Natural killer cell (primary cell): ENCODE measurements at places on chromosomes 2 and 18.

- DNase-seq: no peak
Observed at GRCh38 chr2:106108791-106109190, 85.3 kb downstream of the UXS1 start.

DNA sequence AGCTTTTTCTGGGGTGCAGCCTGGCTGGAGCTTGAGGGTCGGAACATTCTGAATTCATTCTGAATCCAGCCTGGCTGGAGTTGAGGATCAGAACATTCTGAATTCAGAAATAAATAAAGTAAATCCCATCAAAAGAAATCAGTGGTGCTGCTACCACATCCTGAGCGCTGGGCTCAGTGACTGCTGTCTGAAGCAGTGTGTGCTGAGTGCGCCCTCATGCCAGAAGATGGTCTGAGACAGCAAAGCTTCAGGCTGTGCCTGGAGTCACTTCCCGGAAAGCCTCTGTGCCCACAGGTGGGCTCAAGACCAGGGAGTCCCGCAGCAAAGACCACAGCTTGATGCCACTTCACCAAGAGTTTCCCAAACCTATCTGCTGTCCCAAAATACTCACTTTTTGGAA lies 187.9 kb downstream of the VAPA start:
- no peak for DNase-seq

DNA sequence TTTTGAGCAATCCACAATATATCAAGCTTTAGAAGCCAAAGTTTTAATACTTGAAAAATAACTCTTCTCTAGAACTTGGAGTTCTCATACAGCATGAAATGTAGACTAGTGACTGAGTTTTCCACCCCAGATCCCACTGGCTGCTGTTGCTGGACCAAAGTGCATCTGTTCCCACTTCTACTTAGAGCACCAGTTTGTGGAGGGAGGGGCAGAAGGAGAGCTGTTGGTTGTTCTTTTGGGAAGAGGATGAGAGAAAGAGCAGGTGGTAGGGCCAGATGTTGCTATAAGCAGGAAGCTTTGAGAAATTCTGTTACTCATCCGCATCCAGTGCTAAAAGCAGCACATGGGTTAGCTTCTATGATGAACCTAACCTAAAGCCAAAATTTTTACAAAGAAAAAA lies 59.0 kb downstream of the MBD2 start:
- no peak for DNase-seq

DNA sequence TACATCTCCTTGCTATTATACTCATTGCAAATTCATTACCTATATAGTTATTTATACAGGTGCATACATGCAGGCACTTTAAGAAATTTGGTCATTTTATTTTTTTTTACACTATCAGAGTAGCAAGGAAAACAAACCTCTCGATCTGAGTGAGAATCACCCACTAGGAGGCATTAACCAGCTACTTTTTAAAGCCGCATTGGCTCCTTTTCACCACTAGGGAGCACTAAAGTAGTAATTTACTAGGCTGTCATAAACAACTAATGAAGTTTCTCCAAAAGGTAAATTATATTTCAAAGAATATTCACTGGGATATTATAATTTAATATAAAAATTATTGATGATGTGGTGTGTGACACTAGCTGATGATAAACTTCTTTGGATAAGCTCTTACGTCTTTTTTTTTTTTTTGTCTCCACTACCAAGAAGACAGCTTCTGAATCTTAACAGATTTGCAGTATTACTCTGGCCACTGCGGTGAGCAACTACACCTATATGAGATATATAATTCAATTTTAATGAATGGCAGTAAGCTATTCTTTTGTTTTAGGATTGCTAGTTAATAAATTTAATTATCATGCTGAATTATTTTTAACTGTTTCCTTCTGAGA lies 101.9 kb downstream of the NOL4 start:
- no peak for DNase-seq

DNA sequence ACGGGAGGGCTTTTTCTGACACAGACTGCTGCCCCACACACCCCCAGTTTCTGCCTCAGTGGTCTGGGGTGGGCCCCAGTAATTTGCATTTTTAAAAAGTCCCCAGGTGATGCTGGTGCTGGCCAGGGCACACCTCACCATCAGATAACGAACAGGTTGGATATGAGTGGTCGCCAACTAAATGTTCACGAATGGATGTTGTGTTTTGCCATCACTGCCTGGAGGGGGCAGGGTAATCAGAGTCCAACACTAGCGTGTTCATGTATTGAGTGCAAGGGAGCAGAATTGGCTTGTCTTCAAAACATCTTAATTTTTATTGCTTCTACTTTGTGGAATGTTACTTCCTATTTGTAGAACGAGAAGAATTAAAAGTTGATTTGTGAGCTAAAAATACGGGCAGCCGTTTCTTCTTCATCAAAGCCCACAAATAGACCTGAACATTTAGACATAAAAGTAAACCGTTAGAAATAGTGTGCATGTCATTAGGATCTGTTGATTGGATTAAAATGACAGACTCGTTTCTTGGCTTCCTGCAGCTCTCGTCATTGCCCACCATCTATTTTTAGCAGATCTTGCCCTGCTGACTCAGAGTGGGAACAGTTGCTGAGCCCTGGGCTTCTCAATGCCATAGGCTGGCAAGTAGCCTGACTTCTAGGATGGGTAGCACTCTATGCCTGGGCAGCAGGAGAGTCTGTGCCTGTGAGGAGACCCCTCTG lies 45.2 kb downstream of the NCK2 start:
- DNase-seq: peak; percentile 30

GRCh38 chr2:143936538-143936847 lies 583.4 kb downstream of the ZEB2 start:
- no peak for DNase-seq

- no peak for DNase-seq
Observed at GRCh38 chr2:64403426-64403825, 50.5 kb upstream of the LGALSL start.

DNA sequence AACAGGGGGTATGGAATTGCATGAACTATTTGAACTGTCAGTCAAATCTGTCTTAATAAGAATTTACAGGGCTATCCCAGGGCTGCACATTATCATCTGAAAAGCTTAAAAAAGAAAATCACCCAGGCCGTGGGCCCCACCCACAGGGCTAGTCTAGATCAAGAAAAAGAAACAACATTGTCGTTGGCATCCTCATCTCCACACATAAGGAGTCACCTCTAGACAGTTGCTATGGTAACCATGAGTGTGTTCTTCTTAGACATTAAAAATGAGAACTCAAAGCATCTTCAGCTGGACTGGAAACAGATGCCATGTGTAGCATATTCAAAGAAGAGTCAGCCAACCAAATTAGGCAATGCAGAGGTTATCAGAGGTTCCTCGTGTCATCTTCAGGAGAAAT lies 72.3 kb upstream of the CPO start:
- DNase-seq: no peak
